ENCODE measurements at places on chromosomes 6 and 20.

DNA sequence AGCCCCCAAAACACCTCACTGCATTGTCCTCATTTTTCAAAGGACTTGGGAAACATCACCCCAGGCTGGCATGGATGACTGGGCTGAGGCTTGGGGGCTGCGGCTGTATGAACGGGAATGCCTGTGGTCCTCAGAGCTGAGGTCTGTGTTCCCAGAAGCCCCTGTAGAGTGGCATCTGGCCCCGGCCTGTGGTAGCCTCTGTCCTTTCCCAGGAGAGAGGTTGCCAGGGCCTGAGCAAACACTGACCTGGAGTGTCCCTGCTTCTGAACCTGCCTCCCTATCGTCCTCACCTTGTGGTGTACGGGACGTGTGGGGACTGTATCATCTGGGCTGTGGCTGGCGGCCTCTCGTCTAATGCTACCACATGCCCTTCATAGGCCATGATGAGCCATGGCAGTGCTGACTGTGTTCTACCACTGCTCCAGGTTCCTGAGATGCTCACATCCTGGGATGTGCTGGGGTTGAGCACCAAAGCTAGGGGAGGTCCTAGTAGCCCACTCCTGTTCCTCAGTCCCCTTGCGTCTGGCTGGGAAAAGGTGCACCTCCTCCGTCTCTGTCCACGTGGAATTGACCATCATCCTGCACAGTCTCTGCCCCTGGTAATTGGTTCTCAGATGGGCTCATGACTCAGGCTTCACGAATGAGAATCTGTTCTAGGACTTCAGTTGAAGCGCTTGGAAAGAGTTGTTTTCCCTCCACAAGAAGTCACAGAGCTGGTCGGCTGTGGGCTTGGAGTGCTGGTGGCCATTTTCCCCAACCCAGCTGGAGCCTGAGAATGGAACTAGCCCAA, 27.6 kb downstream of the PHACTR3 start:
- no peak for DNase-seq

DNA sequence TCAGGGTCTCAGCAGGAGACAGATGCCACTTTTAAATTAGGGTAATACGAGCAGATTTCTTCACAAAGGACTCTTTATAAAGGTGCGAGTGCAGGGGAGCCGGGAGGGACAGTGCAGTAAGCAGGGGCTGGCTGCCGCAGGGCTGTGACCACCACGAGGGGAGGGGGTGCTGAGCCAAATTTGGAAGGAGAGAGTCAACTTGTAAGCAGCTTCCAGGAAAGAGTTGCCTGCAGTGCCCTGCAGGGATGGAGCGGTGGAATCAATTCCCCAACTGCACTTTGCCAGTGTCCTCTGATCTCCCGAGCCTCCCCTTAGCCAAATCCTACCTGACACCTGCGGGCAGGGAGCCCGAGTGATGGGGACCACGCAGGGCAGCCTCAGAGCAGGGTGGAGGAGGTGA, 13.9 kb upstream of the CCDC167 start:
- no peak for DNase-seq

- no peak for DNase-seq
These were observed 999.4 kb upstream of the GJE1 start for GRCh38 chr6:141133346-141133745.

- peak; percentile 71 for DNase-seq
These were observed 84.3 kb upstream of the ESR1 start for GRCh38 chr6:151723152-151723551.

DNA sequence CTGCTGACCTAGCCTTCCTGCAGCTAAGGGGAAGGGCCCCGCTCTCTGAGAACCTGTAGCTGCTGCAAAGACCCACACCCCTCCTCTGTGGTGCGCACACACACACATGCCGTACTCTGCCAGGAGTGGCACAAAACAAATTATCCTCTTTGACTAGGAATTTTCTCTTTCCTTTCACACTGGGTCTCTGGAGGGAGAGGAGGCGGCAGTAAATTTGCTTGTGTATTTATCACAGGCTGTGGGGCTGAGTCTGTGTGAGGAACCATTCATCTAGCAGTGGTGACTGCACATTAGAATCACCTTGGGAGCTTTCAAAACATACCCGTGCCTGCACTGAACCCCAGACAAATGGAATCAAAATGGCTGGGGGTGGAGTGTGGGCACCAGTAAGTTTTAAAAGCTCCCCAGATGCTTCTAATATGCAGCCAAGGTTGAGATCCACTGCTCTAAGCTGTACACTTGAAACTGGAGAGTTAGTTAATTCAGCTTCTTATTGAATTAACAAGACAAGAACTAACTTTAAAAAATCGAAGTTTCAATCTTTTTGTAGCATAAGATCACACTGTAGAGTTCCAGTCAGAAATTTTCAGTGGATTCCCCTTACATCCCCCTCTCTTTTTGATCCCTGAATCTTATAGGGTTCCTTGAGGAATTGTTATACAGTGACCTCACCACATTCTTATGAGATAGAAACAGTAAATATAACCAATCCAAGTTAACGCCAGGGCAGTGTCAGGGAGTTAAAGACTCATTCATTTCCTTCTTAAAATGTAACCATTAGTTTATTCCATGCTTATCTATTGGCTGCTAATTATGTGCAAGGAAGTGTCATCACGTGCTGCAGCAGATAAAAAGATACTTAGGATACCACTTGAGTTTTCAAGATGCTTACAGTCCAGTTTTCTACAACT, 29.8 kb upstream of the GMDS start:
- DNase-seq = no peak

DNA sequence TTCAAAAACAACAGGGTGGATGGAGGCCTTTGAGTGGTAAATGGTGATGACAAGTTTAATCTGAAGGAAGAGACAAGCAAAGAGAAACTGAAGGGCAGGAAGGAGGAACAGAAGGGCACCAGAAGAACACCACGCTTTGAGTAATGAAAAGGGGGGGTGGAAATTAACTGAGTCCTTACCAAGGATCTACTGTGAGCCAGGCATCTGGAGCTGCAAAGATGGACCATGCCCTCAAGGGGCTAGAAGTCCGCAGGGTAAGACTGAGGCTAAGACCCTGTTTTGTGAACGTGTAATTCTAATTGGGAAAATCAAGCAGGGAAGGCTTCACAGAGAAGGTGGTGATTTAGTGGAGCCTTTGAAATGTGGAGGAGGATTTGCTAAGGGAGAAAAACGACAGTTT, 1.6 kb downstream of the NDRG3 start:
- no peak for DNase-seq

DNA sequence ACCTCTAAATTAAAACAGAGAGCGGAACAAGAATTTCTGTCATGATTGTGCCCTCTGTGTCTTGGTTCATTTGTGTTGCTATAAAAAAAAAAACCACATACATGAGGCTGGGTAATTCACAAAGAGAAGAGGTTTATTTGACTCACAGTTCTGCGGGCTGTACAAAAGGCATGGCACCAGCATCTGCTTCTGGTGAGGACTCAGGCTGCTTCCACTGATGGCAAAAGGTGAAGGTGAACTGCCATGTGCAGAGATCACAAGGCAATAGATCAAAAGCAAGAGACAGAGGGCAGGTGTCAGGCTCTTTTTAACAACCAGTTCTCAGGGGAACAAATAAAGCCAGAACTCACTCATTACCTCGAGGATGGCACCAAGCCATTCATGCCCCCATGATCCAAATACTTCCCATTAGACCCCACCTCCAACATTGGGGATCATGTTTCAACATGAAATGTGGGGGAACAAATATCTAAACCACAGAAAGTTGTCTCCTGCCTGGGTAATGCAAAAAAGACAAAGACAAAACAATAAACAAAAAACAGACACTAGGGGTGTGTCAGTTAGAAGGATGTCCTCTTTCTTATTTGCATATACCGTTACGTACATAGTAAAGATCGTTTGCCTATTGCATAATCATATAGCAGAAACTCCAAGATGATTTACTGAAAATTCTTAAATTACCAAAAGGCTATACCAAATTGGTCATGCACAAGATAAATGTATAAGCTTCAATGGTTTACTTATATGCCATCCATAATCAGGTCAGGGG, 17.0 kb downstream of the SERPINB9 start:
- DNase-seq = no peak

DNA sequence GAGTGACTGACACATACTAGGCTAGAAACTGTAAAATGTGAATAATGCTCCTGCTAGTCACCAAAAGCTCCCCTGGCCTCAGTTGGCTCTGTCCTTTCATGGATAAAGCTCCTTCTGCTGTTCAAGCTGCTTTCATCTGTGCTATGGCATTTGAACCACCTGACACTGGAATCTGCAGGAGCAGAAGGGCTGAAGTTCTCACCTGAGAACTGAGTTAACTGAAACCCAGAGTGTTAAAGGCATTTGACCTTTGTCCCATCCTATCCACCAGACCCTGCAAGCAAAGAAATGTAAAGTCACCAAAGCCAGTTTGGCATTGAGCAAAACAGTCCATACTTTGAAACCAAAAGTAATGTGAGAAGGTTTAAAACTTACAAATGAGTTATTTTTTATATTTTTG, 77.7 kb downstream of the BMP2 start:
- DNase-seq = no peak

GRCh38 chr20:21820045-21820444, 114.6 kb downstream of the PAX1 start:
- no peak for DNase-seq

GRCh38 chr6:30781743-30782424, 37.5 kb upstream of the IER3 start:
- DNase-seq = peak; percentile 56

GRCh38 chr20:50129662-50130355, 16.9 kb upstream of the UBE2V1 start:
- peak; percentile 41 for DNase-seq

DNA sequence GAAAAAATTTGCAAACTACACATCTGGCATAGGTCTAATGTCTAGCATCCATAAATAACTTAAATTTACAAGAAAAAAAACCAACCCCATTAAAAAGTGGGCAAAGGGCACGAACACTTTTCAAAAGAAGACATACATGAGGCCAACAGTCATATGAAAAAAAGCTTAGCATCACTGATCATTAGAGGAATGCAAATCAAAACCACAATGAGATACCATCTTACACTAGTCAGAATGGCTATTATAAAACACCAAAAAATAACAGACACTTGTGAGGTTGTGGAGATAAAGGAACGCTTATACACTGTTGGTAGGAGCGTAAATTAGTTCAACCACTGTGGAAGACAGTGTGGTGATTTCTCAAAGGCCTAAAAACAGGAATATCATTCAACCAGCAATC, 33.7 kb upstream of the EPB41L2 start:
- no peak for DNase-seq

GRCh38 chr20:32152421-32153155, 43.1 kb downstream of the TM9SF4 start:
- no peak for DNase-seq

DNA sequence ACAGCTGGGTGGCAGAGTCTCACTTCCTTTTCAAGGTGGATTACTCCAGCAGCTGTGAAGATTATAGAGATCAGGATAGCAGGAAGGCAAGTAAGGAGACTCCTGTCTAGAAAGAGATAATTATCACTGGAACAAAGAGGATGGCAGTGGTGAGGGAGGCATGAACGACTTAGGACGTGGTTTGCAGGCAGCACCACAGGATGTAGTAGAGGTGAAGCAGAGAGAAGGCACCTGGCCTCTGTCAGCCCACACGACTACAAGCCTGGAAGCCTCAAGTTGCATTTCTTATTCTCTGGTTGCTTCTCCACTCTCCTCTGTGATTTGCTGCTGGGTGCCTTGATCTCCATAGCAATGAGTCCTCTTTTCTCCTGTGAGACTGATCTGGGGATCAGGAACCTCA, 62.7 kb downstream of the TSHZ2 start:
- DNase-seq = peak; percentile 24

DNA sequence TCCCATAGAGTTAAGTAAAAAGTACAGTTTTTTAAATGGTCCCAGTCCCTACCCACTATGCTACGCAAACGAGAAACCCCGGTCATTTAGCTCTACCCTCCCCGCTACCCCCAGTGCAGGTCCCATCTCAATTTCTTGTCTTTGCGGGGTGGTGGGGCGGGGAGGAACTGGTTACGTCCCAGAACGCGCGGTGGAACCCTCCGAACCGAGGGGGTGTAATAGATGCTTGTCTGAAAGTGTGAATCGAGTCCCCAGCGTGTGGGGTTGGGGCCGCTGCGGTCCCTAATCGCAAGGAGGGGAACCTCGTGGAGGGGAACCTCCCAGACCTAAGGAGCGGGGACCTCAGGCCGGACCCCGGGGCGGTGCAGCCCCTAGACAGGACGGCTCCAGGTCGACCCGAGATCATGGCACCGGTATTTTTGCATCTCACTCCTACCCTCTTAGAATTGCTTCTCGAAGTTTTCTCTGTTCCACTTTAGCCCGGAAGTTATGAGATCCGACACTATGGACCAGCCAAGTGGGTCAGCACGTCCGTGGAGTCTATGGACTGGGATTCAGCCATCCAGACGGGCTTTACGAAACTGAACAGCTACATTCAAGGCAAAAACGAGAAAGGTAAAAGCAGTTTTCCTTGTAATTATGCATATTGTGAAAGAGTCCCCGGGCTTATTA, 779 bp downstream of the HEBP2 start:
- DNase-seq = peak; percentile 49

GRCh38 chr20:57469418-57470211, 55.3 kb downstream of the CTCFL start:
- no peak for DNase-seq

DNA sequence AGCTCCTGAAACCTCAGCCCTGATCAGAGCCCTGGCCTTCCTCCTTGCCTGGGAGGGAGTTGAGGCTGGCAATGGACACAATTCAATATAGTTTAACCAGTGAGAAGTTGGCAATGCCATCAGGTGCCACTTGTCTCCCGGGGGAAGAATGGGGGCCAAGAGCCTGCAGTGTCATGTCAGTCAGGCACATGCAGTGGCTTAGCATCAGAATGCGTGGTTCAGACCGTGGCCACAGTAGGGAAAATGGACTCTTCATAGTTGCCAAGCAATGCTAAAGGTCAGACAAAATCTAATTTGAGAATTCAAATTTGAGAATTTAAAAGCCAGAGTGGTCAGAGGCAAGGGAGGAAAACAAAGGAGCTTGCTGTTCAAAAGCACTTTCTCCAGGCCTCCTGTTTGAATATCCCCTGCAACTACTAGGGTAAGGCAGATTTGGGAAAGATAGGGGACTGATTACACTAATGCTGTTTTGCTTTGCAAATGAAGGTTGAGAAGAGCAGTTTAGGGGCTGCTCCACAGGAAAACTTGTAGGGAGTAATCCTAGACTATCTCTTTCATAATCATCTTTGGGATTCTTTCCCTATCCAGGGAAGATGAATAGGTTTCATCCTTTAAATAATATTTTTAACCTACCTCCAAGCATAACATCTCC, 33.1 kb upstream of the CLIC5 start:
- DNase-seq = no peak

- DNase-seq = no peak
These were observed 473.1 kb downstream of the KIF16B start for GRCh38 chr20:16100111-16100510.

GRCh38 chr20:39855799-39856198, 833.2 kb downstream of the MAFB start:
- DNase-seq = no peak

- DNase-seq = no peak
These were observed 28.0 kb downstream of the IGF2R start for GRCh38 chr6:159996626-159997497.

GRCh38 chr6:90175627-90176538, 120.8 kb downstream of the BACH2 start:
- DNase-seq = peak; percentile 82
